Stimulated activated CD4-positive, alpha-beta T cell treated with anti-CD3 and anti-CD28 coated beads, Interleukin-1b, Interleukin-23, amount 100 ng/mL, for 1 hour (primary cell): ENCODE measurements at places on chromosomes 3 and 15.

- no peak for DNase-seq
These were observed 269.2 kb upstream of the CTNNB1 start for GRCh38 chr3:40930131-40930538.

GRCh38 chr3:114192136-114192535, 13.3 kb upstream of the DRD3 start:
- DNase-seq, result no peak

GRCh38 chr3:16136055-16136454, 38.4 kb upstream of the GALNT15 start:
- no peak for DNase-seq

- no peak for DNase-seq
These were observed 213.6 kb downstream of the FEZF2 start for GRCh38 chr3:62159709-62160092.

DNA sequence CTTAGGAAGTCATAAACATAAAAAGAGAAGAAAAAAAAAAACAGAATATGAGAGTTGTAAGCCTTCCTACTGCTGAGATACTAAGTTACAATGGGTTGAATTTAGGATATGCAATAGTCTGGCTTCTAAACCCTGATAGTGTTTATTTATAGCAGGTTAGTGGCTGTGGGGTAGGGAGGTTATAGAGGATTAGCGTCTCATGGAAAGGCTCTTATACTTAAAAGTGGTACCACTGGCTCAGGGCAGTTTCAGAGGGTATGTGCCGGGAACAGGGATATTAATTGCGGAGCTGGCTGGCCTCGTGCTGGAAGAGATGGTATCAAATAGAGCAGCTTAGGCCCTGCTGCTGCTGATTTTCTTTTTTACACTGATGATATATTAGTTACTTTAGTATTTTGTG, 60.8 kb downstream of the PFN2 start:
- DNase-seq, result no peak
